ENCODE measurements at places on chromosomes 7 and 10.

DNA sequence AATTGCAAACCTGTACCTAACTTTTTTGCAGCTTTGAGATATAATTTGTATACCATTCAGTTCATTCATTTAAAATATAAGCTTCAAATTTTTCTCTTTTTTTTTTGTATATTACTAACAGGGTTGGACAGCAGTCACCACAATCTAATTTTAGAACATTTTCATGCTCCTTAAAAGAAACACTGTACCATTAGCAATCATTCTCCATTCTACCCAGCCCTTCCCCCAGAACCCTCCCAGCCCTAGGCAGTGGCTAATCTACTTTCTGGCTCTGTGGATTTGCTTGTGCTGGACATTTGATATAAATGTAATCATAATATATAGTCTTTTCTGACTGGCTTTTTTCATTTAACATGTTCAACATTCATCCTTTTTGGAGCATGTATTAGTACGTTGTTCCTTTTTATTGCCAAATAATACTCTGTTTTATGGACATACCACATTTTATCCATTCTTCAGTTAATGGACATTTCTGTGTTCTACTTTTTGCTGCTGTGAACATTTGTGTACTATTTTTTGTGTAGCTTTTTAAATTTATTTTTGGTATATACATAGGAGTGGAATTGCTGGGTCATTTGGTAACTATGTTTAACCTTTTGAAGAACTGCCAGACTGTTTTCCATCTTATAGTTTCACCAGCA, 40.9 kb upstream of the ST7 start:
- DNase-seq, result no peak

- no peak for DNase-seq
Observed at GRCh38 chr7:36473454-36474282, 84.0 kb downstream of the ANLN start.

DNA sequence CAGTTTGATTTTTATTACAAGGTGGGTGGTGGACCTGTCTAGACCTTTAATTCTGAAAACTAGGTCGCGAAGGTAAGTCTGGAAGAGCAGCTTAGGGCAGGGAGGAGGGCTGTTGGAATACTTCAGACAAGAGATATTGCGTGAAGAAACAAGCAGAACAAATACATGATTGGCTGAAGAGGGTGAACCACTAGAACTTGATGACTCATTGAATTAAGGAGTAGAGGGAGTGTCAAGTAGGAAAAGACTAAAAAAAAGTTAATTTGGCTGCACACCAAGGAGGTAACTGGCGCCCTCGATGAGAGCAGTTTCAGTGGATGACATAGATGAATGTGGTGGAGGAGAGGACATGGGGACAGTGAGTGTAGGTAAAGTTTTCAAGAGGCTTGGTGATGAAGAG, 41.3 kb downstream of the WNT2 start:
- DNase-seq, result no peak

DNA sequence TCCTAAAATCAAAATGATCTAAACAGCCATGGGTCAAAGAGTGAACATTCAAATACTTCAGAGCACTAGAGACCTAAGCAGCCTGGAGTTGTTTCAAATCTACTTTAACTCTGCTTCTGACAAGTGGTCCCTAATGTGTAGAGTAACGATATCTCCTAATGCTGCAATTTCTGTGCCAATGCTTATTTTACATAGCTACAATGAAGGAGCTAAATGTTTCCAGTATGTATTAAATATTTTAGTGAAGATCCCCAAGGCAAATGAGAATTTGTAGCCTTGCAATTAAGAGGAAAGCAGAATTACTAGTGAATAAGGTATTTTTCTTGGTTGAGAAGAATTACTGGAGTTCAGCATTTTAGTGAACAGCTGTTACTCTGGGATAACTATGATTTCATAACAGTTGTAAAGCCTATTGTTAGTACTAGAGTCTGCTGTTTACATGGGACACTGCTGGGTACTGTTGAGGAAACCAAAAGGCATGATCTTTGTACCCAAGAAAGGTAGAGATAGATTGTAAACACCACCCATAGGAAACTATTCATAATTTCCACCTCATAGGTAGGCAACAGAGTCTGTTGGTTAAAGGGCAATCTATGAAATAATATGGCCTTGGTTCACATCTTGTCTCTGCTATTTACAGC, 271.9 kb downstream of the PLXDC2 start:
- DNase-seq, result no peak

DNA sequence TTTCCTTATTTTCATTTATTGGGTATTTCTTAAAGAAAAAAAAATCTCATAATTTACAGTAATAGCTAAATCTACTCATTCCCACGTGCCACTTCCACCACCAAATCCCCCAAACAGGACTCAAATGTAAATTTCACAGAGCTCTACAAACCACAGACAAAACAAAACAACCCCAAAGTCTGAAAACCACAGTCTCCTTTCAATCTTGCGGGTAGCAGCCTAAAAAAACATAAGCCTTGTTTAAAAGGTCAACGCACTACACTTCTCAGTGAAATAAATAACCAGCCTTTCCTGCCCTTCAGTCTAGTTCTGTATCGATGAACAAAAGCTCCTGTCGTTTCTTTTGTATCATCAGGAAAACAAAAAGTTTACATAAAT, 121.8 kb upstream of the AFAP1L2 start:
- no peak for DNase-seq

All from memory B cell (primary cell).